ENCODE measurements at places on chromosomes 2 and 18.

DNA sequence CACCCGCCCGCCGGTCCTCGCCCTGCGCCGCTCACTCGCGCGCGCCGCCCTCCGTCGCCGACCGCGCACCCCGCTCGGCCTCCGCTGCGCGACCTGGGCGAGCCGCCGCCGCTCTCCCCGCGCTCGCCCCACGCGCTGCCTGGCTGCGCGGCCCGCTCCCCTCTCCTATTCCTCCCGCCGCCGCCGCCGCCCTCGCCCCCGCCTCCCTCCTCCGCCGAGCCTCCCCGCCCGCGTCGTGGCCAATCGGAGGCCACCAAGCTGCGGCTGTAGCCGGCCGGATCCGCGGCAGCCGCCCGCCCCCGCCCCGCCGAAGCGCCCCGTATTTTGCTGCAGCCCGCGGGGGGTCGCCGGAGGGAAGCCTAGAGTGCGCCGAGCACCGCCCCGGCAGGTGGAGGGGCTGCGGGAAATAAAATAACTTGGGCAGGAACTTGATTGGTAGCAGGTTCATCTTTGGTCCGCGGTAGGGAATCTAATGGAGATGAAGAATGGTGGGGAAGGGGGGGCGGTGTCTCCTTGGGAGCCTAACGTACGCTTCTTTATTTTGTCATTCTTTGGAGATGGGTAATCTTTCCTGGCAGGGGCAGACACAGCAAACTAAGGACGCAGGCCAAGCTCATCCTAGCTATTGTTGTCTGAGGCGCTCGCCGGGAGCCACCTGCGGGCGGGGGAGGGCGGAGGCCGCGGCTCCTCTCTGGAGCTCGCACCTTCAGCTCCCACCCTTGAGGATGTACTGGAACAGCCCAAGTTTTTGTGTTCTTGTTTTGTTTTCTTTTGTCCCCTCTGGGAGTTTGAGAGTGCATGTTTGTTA lies 1.1 kb upstream of the CDH2 start:
- peak; percentile 40 for DNase-seq

GRCh38 chr2:140585016-140585415 lies 1545.8 kb downstream of the LRP1B start:
- no peak for DNase-seq

GRCh38 chr2:181847198-181847556 lies 44.4 kb upstream of the ITPRID2 start:
- no peak for DNase-seq

DNA sequence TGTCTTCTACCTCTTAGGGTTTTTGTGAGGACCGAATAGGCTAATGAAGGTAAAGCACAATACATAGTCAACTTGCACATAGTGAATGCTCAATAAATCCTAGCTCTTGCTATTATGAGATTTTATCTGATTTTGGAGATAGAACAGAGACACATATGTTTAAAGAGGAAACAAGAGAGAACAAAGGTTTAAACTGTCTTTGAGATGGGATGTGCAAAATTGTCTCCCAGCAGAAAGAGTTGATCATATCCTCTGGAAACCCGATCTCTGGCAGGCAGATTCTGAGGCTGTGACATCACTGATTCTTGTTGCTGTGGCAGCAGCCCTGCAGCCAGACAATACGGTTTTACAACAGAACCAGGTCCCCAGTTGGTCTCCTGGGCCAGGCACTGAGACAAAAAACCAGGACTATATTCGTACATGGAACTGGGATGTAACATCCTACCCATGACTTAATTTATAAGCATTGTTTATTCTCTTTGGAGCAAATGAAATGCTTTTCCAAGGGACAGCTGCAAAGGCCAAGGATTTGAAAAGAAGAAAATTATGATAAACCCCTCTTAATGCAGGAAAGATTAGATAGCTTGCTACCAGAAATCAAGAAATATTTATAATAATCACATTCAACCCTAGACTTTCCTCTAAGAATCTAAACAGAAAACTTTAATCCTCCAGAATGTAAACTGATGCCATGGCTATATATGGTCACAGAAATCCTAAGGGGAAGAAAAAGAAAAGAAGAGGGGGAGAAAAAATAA lies 80.2 kb downstream of the SLC8A1 start:
- no peak for DNase-seq

DNA sequence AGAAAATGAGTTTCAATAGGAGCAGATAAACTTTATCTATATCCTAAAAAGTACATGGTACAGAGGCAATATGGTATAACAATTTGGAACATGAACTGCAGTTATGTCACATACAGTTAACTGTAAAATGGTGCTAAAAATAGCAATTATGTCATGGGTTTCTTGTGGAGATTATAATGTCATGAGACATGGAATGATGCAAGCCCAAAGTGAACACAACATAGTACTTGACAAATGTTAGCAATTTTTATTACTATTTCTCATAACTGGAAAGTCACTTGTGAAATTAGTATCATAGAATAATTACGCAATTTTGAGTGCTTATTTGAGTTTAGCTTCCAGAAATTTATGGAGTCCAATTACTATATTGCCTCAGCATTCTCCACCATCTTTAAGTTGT lies 1263.4 kb downstream of the DSC3 start:
- no peak for DNase-seq

- DNase-seq: no peak
Observed at GRCh38 chr2:240233885-240234502, 93.5 kb upstream of the OTOS start.

GRCh38 chr18:2654928-2655177 lies 673 bp upstream of the SMCHD1 start:
- peak; percentile 72 for DNase-seq

DNA sequence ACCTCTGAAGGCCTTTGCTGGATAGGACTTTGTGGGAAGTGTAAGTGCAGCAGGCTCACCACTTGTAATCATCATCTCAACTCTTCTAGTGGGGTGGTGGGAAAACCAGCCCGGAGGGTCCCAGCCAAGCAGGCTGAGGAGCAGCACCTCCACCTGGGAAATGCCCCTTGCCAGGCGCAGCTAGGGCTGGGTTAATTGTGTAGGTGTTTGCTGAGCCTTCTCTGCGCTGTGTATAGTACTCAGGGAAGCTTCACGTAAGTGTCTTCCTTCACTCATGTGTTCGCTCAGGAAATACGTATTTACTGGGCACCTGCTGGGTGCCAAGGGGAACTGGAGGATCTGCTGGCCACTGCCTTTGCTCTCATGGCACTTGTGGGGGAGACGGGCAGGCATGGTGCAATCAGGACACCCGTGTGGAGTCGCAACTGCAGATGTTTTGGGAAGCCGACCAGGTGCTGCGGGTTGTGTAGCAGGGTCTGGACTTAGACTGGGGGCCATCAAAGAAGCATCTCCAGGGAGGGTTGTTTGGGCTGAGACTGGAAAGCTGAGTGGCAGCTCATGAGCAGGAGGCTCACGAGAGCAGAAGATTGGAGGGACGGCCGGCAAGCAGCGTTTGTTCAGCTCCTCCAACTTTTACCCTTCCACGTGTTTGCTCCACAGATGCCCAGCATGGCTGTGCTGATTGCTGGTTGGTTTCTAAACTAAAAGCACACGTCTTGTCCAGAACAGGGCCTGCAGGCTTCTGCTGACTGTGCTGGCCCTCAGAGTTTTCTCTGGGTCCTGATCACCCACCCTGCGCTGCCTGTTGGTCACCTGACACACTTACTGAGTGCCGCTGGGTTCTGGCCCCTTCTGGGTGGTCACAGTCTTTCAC lies 164.6 kb downstream of the LDLRAD4 start:
- DNase-seq: no peak

DNA sequence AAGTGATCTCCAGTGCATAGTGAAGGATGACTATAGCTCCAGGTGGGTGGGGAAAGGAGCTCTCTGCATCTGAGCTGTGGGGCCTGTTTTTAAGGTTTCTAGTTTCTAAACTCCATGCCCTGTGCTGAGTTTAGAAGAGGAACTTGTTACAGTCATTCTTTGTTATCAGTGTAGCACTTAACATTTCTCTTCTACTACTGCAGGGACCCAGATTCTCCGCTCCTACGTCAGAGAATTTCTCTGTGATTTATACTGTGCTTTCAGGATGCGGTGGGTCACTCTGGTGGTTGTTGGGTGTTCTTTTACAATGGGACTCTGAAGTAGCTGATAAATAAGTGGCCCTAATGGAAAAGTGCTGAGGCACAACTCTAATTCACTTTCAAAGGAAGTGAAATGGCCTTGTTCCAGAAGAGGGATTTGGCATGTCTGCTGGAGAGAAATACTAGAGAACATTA lies 122.0 kb downstream of the WDSUB1 start:
- DNase-seq: no peak

Measured in GM13976 (cell line).